GM12878 (cell line): ENCODE measurements at places on chromosomes 7 and 10.

DNA sequence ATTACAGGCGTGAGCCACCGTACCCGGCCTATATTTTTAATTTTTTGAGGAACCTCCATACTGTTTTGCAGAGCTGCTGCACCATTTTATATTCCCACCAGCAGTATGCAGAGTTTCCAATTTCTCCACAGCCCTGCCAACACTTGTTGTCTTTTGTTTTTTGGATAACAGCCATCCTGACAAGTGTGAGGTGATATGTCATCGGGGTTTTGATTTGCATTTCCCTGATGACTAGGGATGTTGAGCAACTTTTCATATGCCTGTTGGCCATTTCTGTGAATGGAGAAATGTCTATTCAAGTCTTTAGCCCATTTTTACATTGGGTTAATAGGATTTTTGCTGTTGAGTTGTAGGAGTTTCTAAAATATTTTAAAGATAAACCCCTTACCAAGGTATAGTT lies 22.2 kb downstream of the ENTPD7 start:
- DNase-seq, result no peak

GRCh38 chr10:43943818-43944360 lies 295.2 kb upstream of the ZNF32 start:
- no peak for DNase-seq

GRCh38 chr7:131507592-131508331 lies 48.7 kb downstream of the PODXL start:
- no peak for DNase-seq

DNA sequence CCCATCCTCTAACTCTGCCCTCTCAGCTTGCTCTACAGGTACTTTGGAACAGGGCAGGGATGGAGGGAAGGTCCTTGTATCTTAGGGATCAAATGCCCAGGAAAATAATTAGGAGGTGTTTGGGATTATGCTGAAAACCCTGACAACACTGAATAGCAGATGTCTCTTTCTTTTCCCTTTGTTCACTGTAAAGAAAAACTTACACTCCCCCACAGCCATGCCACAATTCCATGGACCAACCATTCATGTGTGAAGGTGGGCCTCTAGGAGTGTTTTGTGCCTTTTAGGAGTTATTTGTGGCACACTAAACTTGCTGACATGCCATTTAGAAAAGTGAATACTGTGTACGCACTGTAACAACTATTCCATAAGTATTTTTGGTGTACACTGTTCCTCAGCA lies 108.1 kb downstream of the SNX10 start:
- no peak for DNase-seq

DNA sequence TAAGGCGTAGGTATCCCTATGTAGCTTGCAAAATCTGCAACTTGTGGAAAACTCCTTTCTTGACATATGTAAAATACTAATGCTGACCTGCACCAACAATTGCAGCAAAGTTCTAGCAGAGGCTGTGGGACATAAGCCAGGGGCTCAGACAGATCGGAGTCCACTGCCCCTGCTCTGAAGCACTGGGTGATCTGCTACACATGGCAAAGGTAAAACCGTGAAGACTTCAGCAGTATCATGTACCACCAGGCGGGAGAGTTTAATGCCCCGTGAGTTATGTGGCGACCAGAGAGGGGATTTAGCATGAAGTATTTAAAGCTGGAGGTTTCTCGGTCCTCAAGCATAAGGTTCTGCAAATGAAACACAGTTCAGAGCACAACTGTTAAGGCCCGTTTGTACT lies 76.4 kb downstream of the ABCC2 start:
- no peak for DNase-seq

GRCh38 chr7:7792056-7792455 lies 73.6 kb upstream of the RPA3 start:
- no peak for DNase-seq

DNA sequence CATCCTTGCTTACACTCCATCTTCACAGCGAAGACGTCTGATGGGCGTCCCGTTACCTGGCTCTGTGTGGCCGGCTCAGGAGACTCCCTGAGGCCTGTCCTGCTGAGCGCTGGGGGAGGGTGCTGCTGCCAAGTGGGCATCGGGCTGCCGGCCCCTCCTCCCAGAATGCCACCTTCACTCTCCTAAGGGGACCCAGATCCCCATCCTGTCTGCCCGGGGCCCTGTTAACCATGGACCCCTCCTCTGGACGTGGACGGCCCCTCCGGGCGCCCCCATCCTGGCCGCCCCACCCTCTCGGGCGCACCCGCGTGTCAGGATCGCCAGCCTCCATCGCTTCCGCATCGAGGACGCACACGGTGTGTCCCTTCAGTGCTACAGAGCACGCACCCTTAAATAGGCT lies 7.3 kb upstream of the FOXL3 start:
- DNase-seq, result no peak

GRCh38 chr10:127195571-127196281 lies 665 bp downstream of the INSYN2A start:
- DNase-seq, result no peak

DNA sequence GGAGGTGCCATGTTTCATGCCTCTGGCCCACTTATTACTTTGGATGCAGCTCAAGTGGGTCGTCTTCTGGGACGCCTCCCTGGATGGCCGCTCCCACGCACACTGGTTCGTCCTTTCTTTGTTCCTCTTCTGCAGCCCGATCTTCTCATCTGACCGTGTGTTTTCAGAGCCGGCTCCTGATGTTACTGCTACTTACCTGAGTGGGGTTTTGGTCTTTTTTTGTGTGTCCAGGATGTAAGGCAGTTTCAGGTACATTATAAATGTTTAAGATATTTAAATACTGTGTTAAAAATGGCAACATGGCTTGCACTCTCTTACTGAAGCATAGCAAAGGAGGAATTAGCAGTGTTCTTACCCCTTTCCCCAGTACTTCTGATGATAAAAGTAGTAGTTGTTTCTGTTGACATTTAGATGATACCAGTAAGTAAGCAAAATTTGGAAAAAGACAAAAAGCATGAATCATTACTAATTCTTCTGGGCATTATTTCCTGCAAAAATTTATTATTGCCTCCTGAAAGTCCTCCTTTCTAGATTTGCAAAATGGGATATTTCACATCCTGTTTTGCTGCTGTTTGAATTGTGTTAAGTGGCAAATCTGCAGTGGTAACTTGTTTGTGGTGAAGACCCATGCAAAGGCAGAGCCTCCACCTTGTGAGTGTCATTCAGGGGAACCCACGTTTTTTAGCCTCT lies 59.4 kb downstream of the SHH start:
- DNase-seq, result peak; percentile 61

DNA sequence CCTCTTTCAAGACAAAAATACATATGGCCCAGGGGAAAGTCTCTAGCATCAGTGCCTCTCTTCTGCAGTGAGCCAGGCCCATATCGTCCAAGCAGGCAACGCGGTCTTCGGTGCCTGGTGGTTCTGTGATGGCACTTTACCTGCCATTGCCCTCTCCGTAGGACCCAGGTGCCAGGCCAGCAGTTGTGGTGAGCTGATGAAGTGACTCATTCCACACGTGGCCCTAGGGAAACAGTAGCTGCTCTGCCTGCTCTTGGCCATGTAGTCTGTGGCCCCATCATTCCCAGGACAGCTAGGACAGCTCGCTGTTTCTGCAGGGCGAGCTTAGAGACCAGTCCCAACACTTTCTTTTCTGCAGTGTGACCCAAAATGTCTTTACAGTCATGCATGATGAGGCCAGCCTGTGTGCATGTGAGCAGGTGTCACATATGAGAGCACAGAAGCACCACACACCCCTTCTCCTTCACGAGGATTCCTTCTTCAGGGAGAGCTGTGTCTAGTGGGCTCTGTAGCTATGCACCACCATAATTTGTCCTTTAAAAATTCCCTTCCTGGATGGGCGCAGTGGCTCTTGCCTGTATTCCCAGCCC lies 39.0 kb downstream of the SVIL start:
- DNase-seq, result no peak

GRCh38 chr10:46329690-46330016 lies 42.9 kb downstream of the ANTXRL start:
- DNase-seq, result no peak
